ENCODE measurements at places on chromosomes 4 and X.
A peak's percentile ranks its signal among the peaks of the same experiment; 100 is the strongest.

DNA sequence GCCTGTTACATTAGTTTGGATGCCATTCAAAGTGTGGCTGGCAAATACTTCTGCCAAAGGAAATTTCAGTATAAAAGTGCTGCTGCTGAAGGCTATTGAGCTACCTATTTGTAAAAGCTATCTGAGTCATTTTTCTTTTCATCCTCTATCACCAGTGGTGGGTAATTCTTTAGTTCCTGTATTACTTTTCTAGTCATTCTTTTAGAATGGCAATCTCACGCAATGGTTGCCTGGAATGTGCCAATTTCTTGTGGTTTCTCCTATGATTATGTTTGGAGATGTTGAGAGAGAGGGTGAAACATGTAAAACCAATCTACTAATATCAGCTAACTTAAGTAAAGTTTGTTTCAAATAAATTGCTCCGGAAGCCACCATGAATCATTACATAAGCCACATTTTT lies 685.0 kb downstream of the RAPGEF2 start:
- DNase-seq, result no peak

DNA sequence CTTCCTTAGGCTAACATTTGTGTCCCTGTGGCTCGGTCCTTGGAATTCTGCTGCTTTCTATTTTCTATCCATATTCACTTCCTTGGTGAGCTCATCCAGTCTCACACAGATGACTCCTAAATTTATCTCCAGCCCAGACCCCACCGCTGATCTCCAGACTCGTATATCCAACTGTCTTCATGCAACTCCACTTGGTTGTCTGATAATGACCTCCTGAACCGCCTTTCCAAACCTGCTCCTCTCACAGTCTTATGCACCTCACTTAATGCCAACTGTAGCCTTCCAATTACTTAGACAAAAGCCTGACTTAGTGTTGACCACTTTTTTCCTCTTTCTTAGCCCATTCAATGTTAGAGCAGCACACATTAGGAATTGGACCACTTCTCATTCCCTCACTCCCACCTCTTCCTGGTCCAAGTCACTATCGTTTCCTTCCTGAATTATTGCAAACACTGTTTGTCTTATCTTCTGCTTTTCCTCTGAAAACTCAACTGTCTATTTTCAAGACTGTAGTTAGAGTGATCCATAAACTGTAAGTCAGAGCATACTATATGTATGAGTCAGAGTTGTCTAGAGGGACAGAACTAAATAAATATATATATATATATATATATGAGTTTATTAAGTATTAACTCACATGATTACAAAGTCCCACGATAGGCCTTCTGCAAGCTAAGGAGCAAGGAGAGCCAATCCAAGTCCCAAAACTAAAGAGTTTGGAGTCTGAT lies 292.5 kb downstream of the UNC5C start:
- no peak for DNase-seq

DNA sequence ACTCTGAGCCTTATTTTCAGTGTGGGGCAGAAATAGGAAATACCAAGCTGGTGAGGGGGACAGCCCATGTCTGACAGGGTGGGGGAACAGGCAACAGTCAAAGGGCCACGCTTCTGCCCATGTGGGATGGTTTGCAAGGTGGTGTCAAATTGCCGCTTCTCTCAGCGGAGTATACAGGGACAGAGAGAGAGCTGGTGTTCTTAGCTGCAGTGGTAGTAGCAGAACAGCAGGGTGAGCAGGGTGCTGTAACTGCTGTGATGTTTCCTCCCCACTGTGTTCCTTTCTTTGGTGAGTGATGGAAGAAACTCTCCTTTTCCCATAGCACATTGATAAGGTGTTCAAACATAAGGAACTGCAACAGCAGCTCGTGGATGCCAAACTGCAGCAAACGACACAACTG lies 37.9 kb downstream of the RBBP7 start:
- DNase-seq, result no peak

DNA sequence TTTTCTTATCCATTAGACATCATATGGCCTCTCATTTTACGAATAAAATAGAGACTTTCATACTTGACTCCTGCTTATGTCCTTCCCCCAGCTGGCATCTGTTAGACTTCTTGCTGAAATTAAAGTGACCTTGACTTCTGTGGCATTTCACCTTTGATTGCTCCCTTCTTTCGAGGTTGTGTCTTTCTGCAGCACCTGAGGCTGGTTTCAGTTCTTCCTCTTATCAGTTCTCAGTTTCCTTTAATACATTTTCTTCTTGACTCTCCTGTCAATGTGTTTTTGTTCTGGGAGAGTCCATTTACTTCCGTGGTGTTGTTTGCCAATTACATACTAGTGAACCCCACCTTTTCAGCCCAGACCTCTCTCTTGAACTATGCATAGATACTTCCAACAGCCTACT lies 81.6 kb downstream of the RBPJ start:
- DNase-seq, result no peak

- no peak for DNase-seq
Measured at GRCh38 chrX:24167719-24168472, 18.4 kb downstream of the ZFX start.

- DNase-seq, result no peak
Measured at GRCh38 chr4:143421609-143422008, 84.9 kb downstream of the GAB1 start.

DNA sequence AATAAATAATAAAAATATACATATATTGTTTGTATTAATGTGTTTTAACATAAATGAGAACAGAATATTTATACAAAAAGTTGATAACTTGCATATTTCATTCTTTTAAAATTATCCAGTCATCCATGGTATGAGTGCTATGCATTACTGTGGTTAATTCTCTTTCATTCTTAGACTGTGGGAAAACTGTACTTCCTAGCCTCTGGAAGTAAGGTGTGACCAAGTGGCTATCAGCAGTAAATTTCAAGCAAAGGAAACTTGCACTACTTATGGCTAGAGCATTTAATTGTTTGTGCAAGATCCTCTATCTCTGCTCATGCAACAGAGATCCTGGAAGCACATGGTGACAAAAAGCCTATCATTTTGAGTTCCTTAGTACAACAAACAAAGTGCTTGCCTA lies 1054.5 kb upstream of the PABPC4L start:
- DNase-seq, result no peak

- DNase-seq, result no peak
Measured at GRCh38 chrX:1464971-1465285, 12.2 kb upstream of the ASMTL start.

GRCh38 chrX:55026143-55026542 lies 4.6 kb downstream of the ALAS2 start:
- no peak for DNase-seq

- no peak for DNase-seq
Measured at GRCh38 chr4:111542056-111542455, 603.2 kb upstream of the FAM241A start.

GRCh38 chr4:112099701-112100297 lies 45.5 kb upstream of the FAM241A start:
- no peak for DNase-seq

- DNase-seq, result peak; percentile 53
Measured at GRCh38 chr4:3480528-3481112, 17.5 kb downstream of the DOK7 start.

All from activated CD4-positive, alpha-beta T cell treated with anti-CD3 and anti-CD28 coated beads for 1 hour (primary cell).